ENCODE measurements at places on chromosomes 2 and 18.

GRCh38 chr18:3852321-3852720, 402.3 kb downstream of the TGIF1 start:
- no peak for DNase-seq

DNA sequence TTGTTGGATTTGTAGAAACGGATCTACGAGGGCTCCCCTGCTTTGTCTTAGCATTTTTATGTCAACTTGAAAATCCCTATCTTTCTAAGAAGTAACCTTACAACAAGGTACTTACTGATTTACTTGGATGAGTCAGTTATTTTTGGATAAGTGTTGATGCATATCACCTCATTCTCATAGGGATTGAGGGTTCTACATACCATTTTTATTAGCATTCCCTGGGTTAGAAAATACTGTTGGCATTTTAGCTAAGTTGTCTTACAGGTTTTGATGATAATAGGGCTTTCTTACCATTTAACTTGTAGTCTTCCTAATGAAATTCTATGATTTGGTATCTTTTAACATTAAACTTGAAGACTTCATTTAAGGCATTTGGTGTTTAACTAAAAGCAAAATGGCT, 125.2 kb downstream of the UBE2E3 start:
- no peak for DNase-seq

DNA sequence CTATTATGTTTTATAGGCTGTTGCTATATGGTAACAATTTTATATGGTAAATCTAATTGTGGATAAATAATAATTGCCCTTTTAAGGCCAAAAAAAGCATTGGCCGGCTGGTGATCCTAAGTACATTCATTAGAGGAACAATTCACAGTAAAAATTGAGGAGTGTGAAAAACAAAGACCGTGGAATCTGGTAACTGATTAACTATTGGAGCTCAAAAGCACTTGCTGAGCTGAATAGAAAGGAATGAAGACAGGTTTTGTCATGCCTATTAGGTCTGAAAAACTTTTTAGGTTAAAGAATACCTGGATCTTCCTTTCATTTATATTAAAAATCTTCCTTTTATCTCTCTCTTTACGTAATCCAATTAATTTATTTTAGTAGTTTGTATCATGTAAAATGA, 18.5 kb upstream of the RBBP8 start:
- DNase-seq = no peak

GRCh38 chr2:143981428-143981827, 538.5 kb downstream of the ZEB2 start:
- DNase-seq = no peak

- DNase-seq = no peak
Measured at GRCh38 chr18:2572171-2572569, 813 bp downstream of the NDC80 start.

DNA sequence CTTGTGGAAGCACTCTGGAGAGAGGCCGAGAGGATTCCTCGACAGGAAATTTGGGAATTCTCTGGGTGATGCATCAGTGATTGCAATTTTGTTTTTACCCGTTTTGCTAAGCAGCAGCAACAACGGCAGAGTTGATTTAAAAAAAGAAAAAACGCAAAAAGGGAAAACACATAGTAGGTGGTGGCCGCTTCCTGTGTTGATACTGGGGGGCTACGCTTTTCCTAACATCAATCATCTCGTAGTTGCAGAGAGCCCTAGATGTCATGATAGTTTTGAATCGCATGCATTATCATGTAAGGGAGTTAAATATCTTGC, 271 bp upstream of the RBM43 start:
- DNase-seq = no peak
